Metanephros (tissue), 2 donors: ENCODE measurements at places on chromosomes 13 and 19. TPM values are rescaled to one million over a fixed set of nuclear protein-coding genes. Genes with fewer than 3 reads are reported as not detected.

ZNF805 gene
- total RNA-seq: 29.7 TPM

CEACAM5 gene
- not detected for total RNA-seq

RASGRP4 gene
- 2.7 TPM for total RNA-seq

ZNF850 gene
- total RNA-seq: 8.2 TPM

PSG6 gene
- not detected for total RNA-seq

SLC17A7 gene
- total RNA-seq: 2.8 TPM

HSD17B14 gene
- total RNA-seq: 12.0 TPM

ZNF878 gene
- total RNA-seq: 0.93 TPM

LRRC25 gene
- 5.4 TPM for total RNA-seq

NUDT19 gene
- total RNA-seq: 11.6 TPM

GPC5 gene
- 3.6 TPM for total RNA-seq

CAMSAP3 gene
- total RNA-seq: 13.0 TPM

OR10H1 gene
- total RNA-seq: not detected

PSG7 gene
- total RNA-seq: not detected

MARK4 gene
- total RNA-seq: 29.3 TPM

HCN2 gene
- total RNA-seq: 0.53 TPM

MBD3L3 gene
- not detected for total RNA-seq

TNFSF11 gene
- 0.12 TPM for total RNA-seq
